Left lung (tissue), 14 donors: ENCODE measurements at places on chromosomes 6 and 20. TPM values are rescaled to one million over a fixed set of nuclear protein-coding genes. Genes with fewer than 3 reads are reported as not detected.

BPIFB4 gene
- polyA plus RNA-seq: not detected

SOX4 gene
- polyA plus RNA-seq: 90.2 TPM

GRCh38 chr20:58216334-58216733 is 12.1 kb downstream of the ANKRD60 start:
- H3K4me1 ChIP-seq: peaks cover 4% of the 10 kb centered on the region
- no peaks in the 10 kb centered on the region for H3K36me3 ChIP-seq
- no peak overlapping the region for H3K4me3 ChIP-seq
- H3K27me3 ChIP-seq: peaks cover 39% of the 10 kb centered on the region
- H3K27ac ChIP-seq: no peak overlapping the region
- DNase-seq: no peak

- H3K4me3 ChIP-seq: peak overlapping the region; percentile 74
- no peaks in the 10 kb centered on the region for H3K36me3 ChIP-seq
- H3K27me3 ChIP-seq: no peaks in the 10 kb centered on the region
- DNase-seq: no peak
- peaks cover 63% of the 10 kb centered on the region for H3K4me1 ChIP-seq
Measured at GRCh38 chr6:108847738-108848115, 495 bp upstream of the ARMC2 start.

CCN2 gene
- 104 TPM for polyA plus RNA-seq

AURKA gene
- polyA plus RNA-seq: 16.9 TPM

GRCh38 chr6:4973415-4973814 is 30.4 kb downstream of the RPP40 start:
- H3K27me3 ChIP-seq: peaks cover 3% of the 10 kb centered on the region
- no peaks in the 10 kb centered on the region for H3K4me1 ChIP-seq
- H3K27ac ChIP-seq: no peak overlapping the region
- DNase-seq: no peak

DNA sequence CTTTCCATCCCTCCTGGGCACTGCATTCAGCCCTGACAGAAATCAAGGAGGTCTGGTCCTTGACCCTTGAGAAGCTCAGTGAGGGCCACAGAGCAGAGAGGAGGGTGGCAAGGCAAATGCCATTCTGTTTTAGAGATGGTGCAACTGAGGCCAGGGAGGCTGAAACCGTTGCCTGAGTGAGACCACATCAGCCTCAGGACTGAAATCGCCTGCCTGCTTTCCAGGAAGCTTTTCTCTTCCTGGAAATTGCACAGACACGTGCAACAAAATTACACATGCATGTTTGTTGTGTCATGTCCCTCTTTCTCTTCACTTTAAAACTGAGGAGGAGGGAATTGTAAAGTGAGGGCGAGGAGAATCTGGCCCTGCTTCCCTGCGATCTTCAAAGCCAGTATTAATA is 113.7 kb upstream of the PDE10A start:
- no peak overlapping the region for H3K4me3 ChIP-seq
- DNase-seq: no peak
- no peak overlapping the region for H3K27ac ChIP-seq
- H3K36me3 ChIP-seq: no peaks in the 10 kb centered on the region

DNA sequence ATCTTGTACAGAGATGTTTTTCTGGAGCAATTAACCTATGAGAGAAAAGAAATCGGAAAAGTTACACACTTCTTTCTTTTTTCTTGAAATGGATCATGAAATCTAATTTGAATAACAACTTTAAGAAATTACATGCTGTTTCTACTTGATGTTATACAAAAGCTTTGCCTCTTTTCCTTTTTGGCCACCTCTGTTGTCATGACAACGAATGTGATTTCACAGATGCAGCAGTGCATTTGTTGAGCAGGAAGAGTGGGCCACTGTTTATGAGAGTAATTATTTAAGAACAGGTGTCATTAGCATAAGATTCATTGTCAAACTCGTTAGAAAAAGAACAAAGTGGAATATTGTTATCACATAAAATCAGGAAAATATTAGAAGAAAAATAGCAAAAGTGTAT is 148.3 kb upstream of the IMPG1 start:
- H3K36me3 ChIP-seq: no peaks in the 10 kb centered on the region
- H3K27ac ChIP-seq: no peak overlapping the region
- H3K4me3 ChIP-seq: no peak overlapping the region
- DNase-seq: no peak
- no peaks in the 10 kb centered on the region for H3K27me3 ChIP-seq

- no peaks in the 10 kb centered on the region for H3K36me3 ChIP-seq
- no peak for DNase-seq
- no peak overlapping the region for H3K27ac ChIP-seq
- H3K27me3 ChIP-seq: no peaks in the 10 kb centered on the region
- no peaks in the 10 kb centered on the region for H3K4me1 ChIP-seq
Measured at GRCh38 chr6:163782436-163783003, 368.0 kb downstream of the QKI start.

GRCh38 chr6:93136111-93136510 is 283.2 kb downstream of the EPHA7 start:
- H3K27me3 ChIP-seq: no peaks in the 10 kb centered on the region
- H3K4me1 ChIP-seq: no peaks in the 10 kb centered on the region
- no peaks in the 10 kb centered on the region for H3K36me3 ChIP-seq
- DNase-seq: no peak
- H3K4me3 ChIP-seq: no peak overlapping the region

LAMP5 gene
- 2.3 TPM for polyA plus RNA-seq

DNA sequence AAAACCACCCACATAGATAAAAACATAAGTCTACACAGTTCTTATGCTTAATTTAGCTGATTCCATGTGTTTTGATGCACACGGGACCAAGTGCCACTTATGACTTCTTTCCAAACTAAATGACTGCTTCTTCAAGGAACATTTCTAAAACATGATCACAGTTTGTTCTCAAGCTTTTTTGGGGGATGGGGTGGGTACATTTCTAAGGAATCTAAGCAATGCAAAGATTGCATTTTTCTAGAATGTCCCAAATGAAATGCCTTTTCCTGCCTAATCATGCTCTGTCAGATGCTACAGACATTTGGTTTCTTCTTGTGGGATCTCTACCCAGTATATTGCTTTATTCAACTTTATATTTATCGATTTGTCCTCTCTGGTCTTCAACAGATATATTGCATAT is 496.8 kb upstream of the JAG1 start:
- H3K4me1 ChIP-seq: no peaks in the 10 kb centered on the region
- H3K27ac ChIP-seq: no peak overlapping the region
- H3K27me3 ChIP-seq: no peaks in the 10 kb centered on the region

MLN gene
- not detected for polyA plus RNA-seq

GRM1 gene
- polyA plus RNA-seq: 0.04 TPM

- no peak overlapping the region for H3K27ac ChIP-seq
- no peak overlapping the region for H3K4me3 ChIP-seq
- DNase-seq: no peak
- H3K4me1 ChIP-seq: peaks cover 3% of the 10 kb centered on the region
Measured at GRCh38 chr20:62691487-62691886, 17.1 kb upstream of the NTSR1 start.

MOCS3 gene
- 4.1 TPM for polyA plus RNA-seq

GRCh38 chr6:41713159-41713649 is 22.2 kb downstream of the TFEB start:
- peaks cover 23% of the 10 kb centered on the region for H3K4me1 ChIP-seq
- peak; percentile 91 for DNase-seq
- H3K27ac ChIP-seq: peak overlapping the region; percentile 63
- H3K4me3 ChIP-seq: no peak overlapping the region

KIAA0408 gene
- polyA plus RNA-seq: 43.2 TPM

DNA sequence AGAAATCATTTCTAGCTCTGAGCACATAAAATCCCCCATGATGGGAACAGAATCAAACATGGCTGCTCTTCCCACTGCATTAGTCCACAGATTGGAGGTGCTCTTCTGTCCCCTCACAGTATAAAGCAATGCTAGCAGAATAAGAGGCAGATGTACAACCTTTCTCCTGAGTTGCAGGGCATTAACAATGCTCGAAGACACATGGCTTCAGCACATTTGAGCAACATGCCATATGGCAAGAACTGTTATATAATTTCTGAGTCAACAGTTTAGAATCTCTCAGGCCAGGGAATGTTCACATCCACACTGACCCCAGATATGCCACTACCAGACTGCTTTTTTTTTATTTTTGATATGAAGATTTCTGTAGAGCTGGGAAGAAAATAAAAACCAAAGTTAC is 119.6 kb downstream of the KIF13A start:
- DNase-seq: no peak
- no peak overlapping the region for H3K4me3 ChIP-seq
- no peak overlapping the region for H3K27ac ChIP-seq
- H3K36me3 ChIP-seq: no peaks in the 10 kb centered on the region
- no peaks in the 10 kb centered on the region for H3K27me3 ChIP-seq

DEFB132 gene
- polyA plus RNA-seq: not detected

DNA sequence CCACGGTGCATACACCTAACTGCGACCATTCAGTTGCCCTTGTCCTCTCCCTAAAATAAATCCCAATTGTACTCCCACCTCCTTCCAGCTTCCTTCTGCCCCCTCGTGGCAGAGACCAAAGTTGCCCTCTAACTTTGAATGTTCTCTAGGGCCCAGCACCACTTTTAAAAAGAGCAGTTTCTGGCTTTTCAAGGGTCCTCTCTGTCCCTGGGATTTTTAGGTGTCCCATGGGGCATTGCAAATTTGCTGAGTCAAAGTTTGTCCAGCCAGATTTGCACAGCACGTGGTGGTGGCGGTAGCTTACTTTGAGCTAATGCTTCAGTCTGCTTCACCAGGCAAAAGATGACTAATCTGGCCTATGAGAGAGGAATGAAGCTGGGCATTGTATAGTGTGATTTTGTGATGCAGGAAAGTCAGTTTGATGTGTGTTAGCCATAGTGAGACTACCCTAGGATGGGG is 100.2 kb downstream of the PERP start:
- no peak for DNase-seq
- no peak overlapping the region for H3K27ac ChIP-seq
- peaks cover under 1% of the 10 kb centered on the region for H3K4me1 ChIP-seq
- no peaks in the 10 kb centered on the region for H3K36me3 ChIP-seq

- H3K27me3 ChIP-seq: no peaks in the 10 kb centered on the region
- H3K4me3 ChIP-seq: no peak overlapping the region
- DNase-seq: no peak
- H3K36me3 ChIP-seq: no peaks in the 10 kb centered on the region
Measured at GRCh38 chr20:62067547-62068260, 2.0 kb upstream of the TAF4 start.

DNA sequence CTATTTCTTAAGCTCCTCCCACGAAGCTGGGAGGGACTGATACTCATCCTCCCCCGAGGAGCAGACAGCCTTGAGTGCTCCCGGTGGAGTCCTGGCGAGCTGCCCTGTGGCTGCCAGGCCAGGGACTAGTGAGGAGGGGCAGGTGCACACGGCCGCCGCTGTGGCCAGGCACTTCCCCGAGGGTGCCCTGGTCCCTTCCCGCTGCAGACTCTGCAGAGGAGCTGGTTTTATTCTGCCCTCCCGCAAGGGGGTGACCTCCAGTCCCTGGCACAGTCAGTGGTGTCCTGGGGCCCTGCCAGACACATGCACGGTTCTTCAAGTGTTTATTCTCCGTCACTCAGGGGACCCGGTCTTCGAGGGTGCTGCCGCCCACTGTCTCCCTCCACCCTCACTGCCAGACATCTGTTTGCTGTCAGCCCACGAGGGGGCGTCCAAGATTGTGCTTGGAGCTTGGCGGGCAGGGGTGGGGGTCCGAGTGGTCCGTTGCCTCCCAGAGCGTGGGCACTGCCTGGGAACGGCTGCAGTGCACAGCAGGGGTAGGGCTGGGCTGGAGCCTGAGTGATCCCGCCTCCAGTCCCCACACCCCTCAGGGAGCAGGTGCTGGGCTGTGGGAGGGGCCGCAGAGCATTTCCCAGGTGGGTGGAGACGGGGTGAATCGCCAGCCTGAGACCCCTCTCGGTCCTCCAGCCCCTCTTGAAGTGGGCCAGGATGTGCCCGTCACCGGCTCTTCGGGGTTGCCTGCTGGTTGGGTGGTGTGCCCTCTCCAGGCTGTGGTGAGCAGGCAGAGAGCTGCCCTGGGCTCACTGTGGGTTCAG is 3.1 kb upstream of the CABLES2 start:
- H3K4me3 ChIP-seq: no peak overlapping the region
- no peak overlapping the region for H3K27ac ChIP-seq
- DNase-seq: no peak
- no peaks in the 10 kb centered on the region for H3K27me3 ChIP-seq
- peaks cover 20% of the 10 kb centered on the region for H3K4me1 ChIP-seq

MYO6 gene
- polyA plus RNA-seq: 30.3 TPM

- H3K36me3 ChIP-seq: no peaks in the 10 kb centered on the region
- H3K4me3 ChIP-seq: no peak overlapping the region
- no peak overlapping the region for H3K27ac ChIP-seq
- peaks cover 4% of the 10 kb centered on the region for H3K27me3 ChIP-seq
- no peak for DNase-seq
Measured at GRCh38 chr6:13915561-13916229, 9.1 kb upstream of the RNF182 start.

SEL1L2 gene
- not detected for polyA plus RNA-seq

CRIP3 gene
- 7.6 TPM for polyA plus RNA-seq

DNA sequence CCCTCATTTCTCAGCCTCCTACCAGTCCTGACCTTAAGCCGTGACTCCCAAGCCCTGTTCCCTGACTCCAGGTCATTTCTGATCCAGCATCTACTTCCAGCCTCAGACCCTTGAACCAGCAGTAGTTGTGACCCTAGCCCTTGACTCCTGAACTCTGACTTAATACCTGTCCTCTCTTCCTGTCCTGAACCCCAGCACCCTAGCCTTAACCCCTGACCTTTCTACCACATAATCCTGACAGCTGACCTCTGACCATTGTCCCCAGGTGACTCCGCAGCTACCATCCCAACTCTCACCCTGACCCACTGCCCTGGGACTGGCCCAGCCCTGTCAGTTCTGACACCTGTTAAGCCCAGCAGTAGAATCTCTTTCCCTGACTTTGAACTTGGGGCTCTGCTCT is 42.1 kb downstream of the MYH7B start:
- H3K4me3 ChIP-seq: no peak overlapping the region
- H3K27me3 ChIP-seq: no peaks in the 10 kb centered on the region
- no peaks in the 10 kb centered on the region for H3K36me3 ChIP-seq
- peak; percentile 4 for DNase-seq

GRCh38 chr6:116386581-116387299 is 16.0 kb downstream of the DSE start:
- H3K4me1 ChIP-seq: peaks cover 5% of the 10 kb centered on the region
- peak overlapping the region; percentile 36 for H3K27ac ChIP-seq
- no peak for DNase-seq
- no peaks in the 10 kb centered on the region for H3K36me3 ChIP-seq
- H3K27me3 ChIP-seq: no peaks in the 10 kb centered on the region
- no peak overlapping the region for H3K4me3 ChIP-seq

PSMB9 gene
- 15.7 TPM for polyA plus RNA-seq

GRCh38 chr20:36228770-36229169 is 7.5 kb upstream of the AAR2 start:
- no peaks in the 10 kb centered on the region for H3K4me1 ChIP-seq
- H3K36me3 ChIP-seq: peaks cover 4% of the 10 kb centered on the region
- no peak overlapping the region for H3K4me3 ChIP-seq
- DNase-seq: no peak
- H3K27ac ChIP-seq: no peak overlapping the region
- no peaks in the 10 kb centered on the region for H3K27me3 ChIP-seq

KCNS1 gene
- not detected for polyA plus RNA-seq

DNA sequence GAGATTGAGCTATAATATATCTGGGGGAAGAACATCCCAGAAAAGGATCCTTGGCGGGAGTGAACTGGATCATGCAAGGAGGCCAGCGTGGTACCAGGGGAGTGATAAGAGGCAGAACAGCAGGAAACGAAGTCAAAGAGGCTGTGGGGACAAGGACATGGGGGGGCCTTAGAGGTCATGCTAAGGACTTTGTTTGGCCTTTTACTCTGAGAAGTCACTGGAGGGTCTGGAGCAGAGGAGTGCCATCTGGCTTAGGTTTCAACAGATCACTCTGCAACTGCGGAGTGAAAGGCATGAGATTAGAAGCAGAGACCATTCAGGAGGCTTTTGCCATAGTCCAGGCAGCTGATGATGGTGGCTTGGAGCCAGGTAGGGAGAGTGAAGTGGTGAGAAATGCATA is 24.3 kb downstream of the MRAP2 start:
- no peak overlapping the region for H3K4me3 ChIP-seq
- H3K27ac ChIP-seq: no peak overlapping the region
- no peaks in the 10 kb centered on the region for H3K27me3 ChIP-seq
- H3K4me1 ChIP-seq: no peaks in the 10 kb centered on the region
- DNase-seq: no peak
